ENCODE measurements at places on chromosomes 5 and 9. TPM values are rescaled to one million over a fixed set of nuclear protein-coding genes. Genes with fewer than 3 reads are reported as not detected.

Gene WDR38
- total RNA-seq = not detected

DNA sequence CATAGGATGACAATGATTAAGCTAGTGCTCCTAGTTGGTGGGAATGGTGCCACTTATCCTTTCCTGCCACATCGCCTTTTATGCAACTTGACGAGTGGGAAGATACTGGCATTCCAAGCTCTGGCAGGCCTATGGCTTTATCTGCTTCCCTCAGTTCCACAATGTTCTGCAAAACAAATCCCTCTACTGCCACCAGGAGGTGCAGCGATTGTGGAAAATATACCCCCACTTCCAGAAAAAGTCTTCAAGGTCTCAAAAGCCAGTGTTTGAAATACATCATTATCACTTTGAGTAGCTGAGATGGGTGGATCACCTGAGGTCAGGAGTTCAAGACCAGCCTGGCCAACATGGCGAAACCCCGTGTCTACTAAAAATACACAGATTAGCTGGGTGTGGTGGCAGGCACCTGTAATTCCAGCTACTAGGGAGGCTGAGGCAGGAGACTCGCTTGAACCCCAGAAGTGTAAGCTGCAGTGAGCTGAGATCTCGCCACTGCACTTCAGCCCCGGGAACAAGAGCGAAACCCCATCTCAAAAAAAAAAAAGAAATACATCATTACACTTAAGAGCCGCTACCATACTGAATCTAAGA is 3.4 kb downstream of the CLINT1 start:
- peaks cover 7% of the 10 kb centered on the region for H3K36me3 ChIP-seq
- DNase-seq = no peak
- no peaks in the 10 kb centered on the region for H3K27me3 ChIP-seq
- H3K4me1 ChIP-seq = peaks cover 21% of the 10 kb centered on the region
- H3K27ac ChIP-seq = peak overlapping the region; percentile 77
- H3K4me3 ChIP-seq = peak overlapping the region; percentile 38

GRCh38 chr9:90801973-90802322 is 329 bp downstream of the SYK start:
- peaks cover 64% of the 10 kb centered on the region for H3K27me3 ChIP-seq
- no peak for DNase-seq
- H3K4me1 ChIP-seq = peaks cover 18% of the 10 kb centered on the region
- no peaks in the 10 kb centered on the region for H3K36me3 ChIP-seq
- H3K27ac ChIP-seq = peak overlapping the region; percentile 79
- peak overlapping the region; percentile 89 for H3K4me3 ChIP-seq

GRCh38 chr5:96148376-96148775 is 186.7 kb upstream of the ELL2 start:
- no peak overlapping the region for H3K27ac ChIP-seq
- H3K4me1 ChIP-seq = peaks cover 6% of the 10 kb centered on the region
- H3K36me3 ChIP-seq = no peaks in the 10 kb centered on the region
- DNase-seq = no peak
- no peaks in the 10 kb centered on the region for H3K27me3 ChIP-seq
- no peak overlapping the region for H3K4me3 ChIP-seq

DNA sequence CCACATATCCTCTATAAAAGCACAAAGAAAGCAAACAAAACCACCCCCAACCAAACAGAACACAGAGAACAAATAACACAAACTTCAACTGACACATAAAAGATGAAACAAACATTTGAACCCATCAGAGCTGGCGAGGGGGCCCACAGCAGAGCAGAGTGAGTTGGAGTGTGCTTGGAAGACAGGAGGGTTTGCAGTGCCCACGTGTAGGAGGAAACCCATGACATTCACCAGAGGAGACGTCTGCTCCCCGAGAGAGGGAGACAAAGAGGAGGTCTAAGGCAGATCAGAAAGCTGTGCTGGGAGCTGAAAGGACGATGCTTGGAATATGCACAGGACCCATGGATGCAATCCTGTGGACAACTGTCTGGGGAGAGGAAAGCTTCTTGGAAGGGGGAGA is 27.0 kb downstream of the MRPL36 start:
- peaks cover 4% of the 10 kb centered on the region for H3K4me1 ChIP-seq
- H3K27ac ChIP-seq = peak overlapping the region; percentile 8
- H3K36me3 ChIP-seq = no peaks in the 10 kb centered on the region
- no peak for DNase-seq

- DNase-seq = no peak
- no peak overlapping the region for H3K27ac ChIP-seq
- H3K4me1 ChIP-seq = peaks cover 5% of the 10 kb centered on the region
- peaks cover 37% of the 10 kb centered on the region for H3K27me3 ChIP-seq
These were observed 178.8 kb downstream of the SPOCK1 start for GRCh38 chr5:137320056-137321045.

DNA sequence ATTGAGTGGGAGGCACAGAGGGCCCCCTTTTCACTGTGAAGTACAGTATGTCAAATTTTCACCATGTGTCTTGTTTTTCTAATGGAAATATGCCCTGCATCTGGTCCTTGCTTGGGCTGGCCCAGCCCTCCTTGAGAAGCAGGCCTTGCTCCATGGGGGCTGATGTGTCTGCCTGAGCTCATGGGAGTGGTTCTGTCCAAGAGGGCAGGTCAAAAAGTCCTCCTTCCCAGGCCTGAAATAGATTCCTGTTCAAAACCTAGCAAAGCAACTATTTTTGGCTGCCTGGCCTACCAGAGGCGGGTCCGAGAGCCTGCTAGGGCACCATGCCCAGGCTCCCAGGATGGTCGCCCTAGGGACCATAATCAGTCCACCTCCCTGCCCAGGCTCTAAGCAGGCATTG is 40.5 kb upstream of the NEURL1B start:
- H3K27me3 ChIP-seq = peaks cover 4% of the 10 kb centered on the region
- peaks cover 15% of the 10 kb centered on the region for H3K4me1 ChIP-seq
- H3K36me3 ChIP-seq = no peaks in the 10 kb centered on the region
- no peak for DNase-seq
- H3K27ac ChIP-seq = no peak overlapping the region

GRCh38 chr5:149759986-149760853 is 30.1 kb downstream of the PPARGC1B start:
- peaks cover 36% of the 10 kb centered on the region for H3K4me1 ChIP-seq
- no peaks in the 10 kb centered on the region for H3K27me3 ChIP-seq
- H3K4me3 ChIP-seq = no peak overlapping the region

DNA sequence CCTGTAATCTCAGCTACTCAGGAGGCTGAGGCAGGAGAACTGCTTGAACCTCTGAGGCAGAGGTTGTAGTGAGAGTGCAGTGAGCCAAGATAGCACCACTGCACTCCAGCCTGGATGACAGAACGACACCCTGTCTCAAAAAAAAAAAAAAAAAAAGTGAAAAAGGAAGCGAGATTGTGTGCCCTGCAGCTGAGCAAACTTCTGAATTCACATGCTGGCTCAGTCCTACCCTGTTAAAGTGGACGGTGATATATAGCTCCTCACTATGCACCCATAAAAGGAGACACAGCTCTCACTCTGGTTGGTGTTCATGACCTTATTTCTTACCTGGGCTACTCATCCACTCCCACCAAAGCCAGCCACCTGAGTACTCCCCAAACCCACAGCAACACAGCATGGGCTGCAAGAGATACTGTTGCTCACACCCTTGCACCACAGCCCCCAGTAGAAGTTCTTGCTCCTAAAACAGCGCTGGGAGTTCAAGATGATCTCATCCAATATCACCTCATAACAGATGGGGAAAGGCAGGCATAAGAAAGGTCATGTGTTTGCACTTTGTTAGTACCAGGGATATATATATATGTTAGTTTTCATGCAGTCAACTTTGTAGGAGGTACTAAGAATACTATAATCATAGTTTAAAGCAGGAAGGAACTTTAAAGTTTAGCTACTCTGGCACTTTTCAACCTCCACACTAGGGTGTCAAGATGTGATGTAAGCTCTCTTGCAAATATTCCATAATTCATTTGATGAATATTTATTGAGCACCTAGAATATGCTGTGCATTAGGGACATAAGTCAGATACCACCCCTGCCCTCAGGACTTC is 4.0 kb downstream of the TTLL11 start:
- H3K27me3 ChIP-seq = peaks cover 3% of the 10 kb centered on the region
- no peak for DNase-seq
- H3K4me3 ChIP-seq = no peak overlapping the region

Gene F2RL2
- total RNA-seq = 0.29 TPM

DNA sequence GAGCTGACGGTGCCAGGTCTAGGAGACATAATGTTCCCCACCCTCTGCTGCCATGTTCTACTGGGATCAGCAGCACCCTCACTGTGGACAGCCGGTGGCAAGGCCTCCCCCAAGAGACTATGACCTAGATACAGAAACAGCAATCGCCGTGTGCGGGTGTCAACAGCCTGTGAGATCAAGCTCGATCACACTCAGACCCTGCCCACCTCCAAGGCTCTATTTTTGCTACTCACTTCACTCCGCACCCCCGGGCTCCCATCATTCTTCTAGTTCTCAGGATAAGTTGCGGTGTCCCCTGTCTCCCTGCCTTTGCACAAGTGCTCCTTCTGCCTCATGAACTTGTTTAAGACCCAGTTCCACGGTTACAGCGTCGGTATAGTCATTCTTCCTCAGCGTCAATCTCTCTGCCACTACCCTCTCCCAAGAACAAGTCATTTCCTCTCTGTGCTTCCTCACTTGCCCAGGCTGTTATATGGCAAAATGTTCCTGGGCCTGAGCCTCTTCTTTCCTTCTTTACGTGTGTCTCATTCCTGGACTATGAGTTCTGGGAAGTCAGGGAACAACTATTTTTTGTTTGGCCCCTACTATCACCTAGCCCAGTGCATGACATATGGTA is 5.4 kb upstream of the DOCK8 start:
- no peak for DNase-seq
- no peak overlapping the region for H3K4me3 ChIP-seq
- peaks cover 9% of the 10 kb centered on the region for H3K27me3 ChIP-seq
- H3K27ac ChIP-seq = no peak overlapping the region
- no peaks in the 10 kb centered on the region for H3K36me3 ChIP-seq

DNA sequence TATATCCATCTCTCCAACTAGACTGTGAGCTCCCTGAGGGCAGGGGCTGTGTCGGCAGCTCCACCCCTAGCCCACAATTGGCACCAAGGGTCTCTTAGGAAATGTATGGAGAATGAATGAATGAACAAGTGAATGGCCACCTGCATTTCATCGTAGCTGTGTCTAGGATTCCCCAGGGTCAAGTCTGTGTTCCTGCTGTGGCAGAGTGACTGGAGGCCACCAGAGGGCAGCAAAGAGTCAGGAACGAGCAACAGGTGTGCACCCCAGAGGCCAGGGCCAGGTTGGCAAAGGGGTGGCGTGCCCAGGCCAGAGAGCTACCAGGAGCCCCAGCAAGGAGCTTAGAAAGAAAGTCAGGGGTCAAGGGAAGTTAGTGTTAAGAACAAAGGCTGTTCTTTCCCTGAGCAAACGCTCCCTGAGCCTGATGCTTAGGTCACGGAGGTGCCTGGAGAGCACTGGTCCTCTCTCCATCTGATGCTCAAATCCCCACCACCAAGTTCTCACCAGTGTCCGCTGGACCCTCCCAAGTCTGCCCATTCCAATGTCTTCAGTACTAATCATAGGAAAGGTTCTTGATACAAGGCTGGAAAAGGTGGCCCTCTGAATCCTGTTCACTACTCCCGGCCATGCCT is 160.7 kb downstream of the PAX5 start:
- no peaks in the 10 kb centered on the region for H3K4me1 ChIP-seq
- peaks cover 62% of the 10 kb centered on the region for H3K27me3 ChIP-seq
- DNase-seq = no peak
- no peaks in the 10 kb centered on the region for H3K36me3 ChIP-seq
- no peak overlapping the region for H3K27ac ChIP-seq

Gene KIAA1958
- 15.0 TPM for total RNA-seq

Gene OR1J2
- total RNA-seq = not detected

DNA sequence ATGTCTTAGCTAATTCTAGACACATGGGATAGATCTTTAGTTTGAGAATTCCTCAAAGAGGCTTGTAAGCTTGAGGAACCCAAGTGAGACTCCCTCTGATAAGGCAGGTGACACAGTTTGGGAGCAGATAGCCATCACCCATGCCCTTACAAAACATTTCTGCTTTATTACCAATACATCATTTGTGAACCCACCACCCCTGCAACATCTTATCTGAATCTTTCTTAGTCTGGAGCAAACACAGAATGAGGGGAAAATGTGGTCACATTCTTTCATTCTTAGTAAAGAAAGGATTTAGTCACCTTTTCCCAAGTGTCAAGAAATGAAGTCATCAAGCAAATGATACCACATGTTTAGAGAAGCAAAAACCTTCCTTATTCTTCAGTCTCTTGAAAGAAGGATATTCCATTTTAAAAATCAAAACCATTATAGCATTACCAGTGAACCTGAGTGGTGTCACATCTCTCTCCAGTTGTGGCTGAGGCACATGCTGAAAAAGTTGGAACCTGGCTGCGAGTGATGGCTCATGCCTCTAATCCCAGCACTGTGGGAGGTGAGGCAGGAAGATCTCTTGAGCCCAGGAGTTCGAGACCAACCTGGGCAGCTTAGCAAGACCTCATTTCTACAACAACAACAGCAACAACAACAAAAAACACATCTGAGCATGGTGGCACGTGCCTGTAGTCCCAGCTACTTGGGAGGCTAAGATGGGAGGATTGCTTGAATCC is 65.9 kb downstream of the PRKACG start:
- no peak overlapping the region for H3K27ac ChIP-seq
- DNase-seq = no peak
- H3K36me3 ChIP-seq = no peaks in the 10 kb centered on the region
- no peaks in the 10 kb centered on the region for H3K27me3 ChIP-seq

GRCh38 chr9:136539427-136540421 is 6.1 kb downstream of the NOTCH1 start:
- peak overlapping the region; percentile 17 for H3K27ac ChIP-seq
- no peaks in the 10 kb centered on the region for H3K27me3 ChIP-seq
- H3K36me3 ChIP-seq = no peaks in the 10 kb centered on the region
- no peak for DNase-seq
- H3K4me3 ChIP-seq = peak overlapping the region; percentile 52

Gene EMB
- total RNA-seq = 26.8 TPM

Gene SH2D3C
- total RNA-seq = 1.6 TPM

- H3K4me3 ChIP-seq = no peak overlapping the region
- H3K36me3 ChIP-seq = no peaks in the 10 kb centered on the region
- no peak overlapping the region for H3K27ac ChIP-seq
- peaks cover 19% of the 10 kb centered on the region for H3K27me3 ChIP-seq
These were observed 21.0 kb upstream of the C5orf63 start for GRCh38 chr5:127094161-127094814.

All from type B pancreatic cell (in vitro differentiated cells).